ENCODE measurements at places on chromosomes 5 and 9. TPM values are rescaled to one million over a fixed set of nuclear protein-coding genes. Genes with fewer than 3 reads are reported as not detected.

Gene FGF10
- total RNA-seq = not detected

Gene FGD3
- 0.20 TPM for total RNA-seq

Gene UBE2B
- 46.3 TPM for total RNA-seq

Gene FSTL4
- total RNA-seq = 0.39 TPM

Gene PCDHB9
- total RNA-seq = 0.10 TPM

Gene GPRIN1
- 16.9 TPM for total RNA-seq

Gene NRG2
- total RNA-seq = 0.42 TPM

Gene C6
- not detected for total RNA-seq

Gene FOXD1
- 30.9 TPM for total RNA-seq

Gene HNRNPAB
- 140 TPM for total RNA-seq

Gene CYFIP2
- total RNA-seq = 1.2 TPM

Gene TMEM232
- 0.32 TPM for total RNA-seq

Gene AGXT2
- not detected for total RNA-seq

Gene FRMD3
- 0.10 TPM for total RNA-seq

Gene DRD1
- not detected for total RNA-seq

Gene C9orf50
- total RNA-seq = not detected

DNA sequence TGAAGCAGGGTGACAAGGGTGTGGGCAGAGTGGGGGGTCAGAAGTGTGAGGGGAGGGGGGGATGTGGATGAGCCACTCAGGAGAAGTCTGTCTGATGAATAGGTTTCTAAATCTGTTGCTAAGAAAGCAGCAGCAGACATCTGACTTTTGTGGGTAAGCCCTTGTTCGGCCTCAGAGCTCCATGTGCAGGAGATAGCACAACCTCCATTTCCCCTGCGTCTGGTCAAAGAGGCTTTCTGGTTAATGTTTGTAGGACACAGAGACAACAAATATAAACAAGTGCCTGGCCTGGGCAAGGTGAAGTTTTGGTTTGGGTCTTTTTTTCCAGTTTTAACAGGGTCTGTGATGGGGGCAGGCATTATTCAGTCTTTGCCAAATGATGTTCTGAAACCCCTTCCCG is 57.0 kb upstream of the GNE start:
- no peak for DNase-seq

DNA sequence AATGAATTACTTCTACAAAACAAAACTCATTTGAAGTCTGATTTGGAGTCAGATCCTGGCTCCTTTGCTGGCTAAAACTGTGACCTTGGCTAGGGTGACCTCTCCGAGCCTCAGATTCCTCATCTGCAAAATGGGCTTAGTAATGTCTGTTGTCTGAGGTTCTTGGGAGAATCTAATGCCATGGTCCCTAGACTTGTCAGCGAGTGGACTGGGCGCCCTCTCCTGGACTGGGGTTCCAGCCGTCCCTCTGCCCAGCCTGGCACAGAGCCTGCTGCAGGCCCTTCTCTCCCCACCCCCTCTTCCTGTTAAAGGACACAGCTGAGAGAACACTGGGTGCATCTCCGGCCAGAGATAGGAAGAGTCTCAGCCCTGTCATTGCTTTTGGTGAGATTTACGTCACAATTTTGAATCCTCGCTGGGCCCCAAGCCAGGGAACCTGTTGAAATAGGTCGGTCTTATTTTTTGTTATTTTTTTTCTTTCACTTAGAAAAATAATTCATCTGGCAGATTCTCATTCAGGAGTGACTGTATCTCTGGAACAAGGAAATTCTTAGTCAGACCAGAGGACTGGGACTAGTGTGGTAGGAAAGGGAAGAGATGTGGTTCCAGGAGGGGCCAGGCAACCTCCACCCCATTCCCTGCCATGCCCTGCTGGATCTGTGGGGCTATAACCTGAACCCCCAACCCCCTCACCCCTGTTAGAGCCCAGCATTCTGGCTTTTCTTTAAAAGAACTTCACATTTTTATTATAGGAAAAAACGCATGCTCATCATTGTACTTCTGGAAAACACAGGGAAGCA is 48.2 kb upstream of the RPL26L1 start:
- DNase-seq = no peak

DNA sequence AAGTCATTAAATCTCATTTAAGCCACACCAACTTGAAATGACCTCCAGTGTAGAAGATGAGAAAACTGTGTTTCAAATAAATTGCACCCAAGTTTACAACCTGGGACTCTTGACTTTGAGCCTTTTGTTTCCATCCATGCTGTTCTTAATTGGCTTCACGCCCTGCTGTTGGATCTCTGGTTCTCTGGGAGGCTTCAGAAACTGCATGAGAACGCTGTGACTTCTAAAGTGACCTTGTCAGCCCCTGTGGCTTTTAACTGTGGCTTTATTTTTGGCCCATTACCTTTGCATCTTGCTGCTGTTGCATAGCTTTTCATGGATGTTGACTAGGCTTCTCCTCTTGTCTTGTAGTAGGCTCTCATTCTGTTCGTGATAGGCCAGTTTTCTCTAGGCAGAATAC is 29.3 kb downstream of the TNFAIP8 start:
- no peak for DNase-seq

DNA sequence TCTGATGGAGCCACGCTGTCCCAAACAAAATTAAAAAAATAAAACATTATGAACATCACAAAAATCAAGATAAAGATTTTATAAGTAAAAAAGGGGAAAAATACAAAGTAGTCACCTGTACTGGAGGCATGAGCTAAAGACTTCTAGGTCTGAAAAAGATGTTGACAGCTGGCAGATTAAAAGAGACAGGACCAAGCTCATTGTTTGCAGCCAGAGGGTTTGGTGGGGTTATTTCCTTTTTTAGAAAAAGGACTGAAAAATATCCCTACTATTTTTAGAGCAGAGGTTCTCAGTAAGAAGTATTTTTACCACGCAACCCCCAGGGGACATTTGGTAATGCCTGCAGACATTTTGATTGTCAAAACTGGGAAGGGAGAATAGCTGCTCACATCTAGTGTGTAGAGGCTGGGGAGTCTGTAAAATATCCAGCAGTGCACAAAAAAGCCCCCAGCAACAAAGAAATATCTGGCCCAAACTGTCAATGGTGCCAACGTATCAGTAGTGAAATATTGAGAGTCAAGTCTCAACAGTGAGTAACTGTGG is 353.4 kb downstream of the TLE1 start:
- DNase-seq = no peak

GRCh38 chr5:135977375-135977928 is 22.7 kb upstream of the LECT2 start:
- DNase-seq = peak; percentile 64

GRCh38 chr9:131119600-131119999 is 5.8 kb upstream of the NUP214 start:
- no peak for DNase-seq

DNA sequence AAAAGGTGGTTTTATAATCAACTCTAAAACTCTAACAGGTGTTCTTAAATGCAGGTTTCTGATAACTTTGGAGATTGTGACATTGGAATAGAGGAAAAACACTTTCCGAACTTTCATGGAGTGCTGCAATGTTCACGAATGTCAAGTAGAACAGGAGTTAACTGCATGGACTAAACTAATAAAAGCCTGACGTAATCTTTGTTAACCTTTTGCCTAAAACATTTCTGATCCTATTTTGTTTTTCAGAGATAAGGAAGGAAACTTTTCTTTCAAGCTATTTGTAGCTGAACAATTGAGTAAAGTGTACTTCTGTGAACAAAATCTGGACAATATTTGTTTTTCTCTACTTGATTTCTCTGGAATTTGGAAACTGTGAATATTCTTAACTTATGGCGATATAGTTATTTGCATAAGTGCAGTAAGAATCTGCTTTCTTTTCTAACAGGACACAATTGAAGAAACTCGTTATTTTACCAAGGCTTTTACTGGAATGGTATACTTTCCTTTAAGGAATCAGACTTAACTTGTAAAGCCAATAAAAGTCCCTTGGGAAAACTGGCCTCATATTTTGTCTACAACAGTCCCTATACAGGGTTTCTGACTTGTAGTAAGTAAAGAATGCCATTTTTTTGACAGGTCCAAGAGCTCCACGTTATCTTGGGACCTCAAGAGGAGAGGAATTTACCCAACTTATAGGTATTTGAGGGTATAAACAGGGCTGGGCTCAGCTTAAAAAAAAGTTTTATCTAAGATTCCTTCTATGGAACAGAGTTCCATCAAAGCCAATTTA is 154.7 kb downstream of the NXNL2 start:
- no peak for DNase-seq

DNA sequence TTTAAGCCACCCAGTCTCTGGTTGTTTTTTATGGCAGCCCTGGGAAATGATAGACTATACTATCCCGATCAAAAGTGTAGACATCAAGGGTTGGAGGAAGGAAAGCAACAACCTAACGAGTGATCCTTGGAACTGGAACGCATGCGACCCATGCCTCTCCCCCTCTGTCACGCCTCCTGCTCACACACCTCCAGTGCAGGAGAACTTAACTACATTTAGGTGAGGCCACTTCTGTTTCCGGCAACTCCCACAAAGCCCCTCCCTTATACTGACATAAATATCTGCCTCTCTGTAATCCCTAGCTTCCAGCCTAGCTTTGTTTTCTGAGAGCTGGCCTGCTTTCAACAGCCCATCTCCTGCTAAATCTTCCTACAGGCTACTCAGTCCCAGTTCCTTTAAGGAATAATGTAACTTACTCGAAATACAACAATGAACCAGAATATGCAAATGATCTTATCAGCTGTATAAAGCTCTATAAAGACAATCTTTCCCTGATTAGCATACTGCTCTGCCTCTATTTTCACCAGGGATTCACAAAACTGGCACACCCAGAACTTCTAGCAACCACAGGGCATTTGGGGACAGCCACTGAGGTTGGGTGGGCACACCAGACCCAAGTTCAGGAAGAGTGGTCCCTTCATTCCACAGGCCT is 73.9 kb downstream of the GABBR2 start:
- no peak for DNase-seq

DNA sequence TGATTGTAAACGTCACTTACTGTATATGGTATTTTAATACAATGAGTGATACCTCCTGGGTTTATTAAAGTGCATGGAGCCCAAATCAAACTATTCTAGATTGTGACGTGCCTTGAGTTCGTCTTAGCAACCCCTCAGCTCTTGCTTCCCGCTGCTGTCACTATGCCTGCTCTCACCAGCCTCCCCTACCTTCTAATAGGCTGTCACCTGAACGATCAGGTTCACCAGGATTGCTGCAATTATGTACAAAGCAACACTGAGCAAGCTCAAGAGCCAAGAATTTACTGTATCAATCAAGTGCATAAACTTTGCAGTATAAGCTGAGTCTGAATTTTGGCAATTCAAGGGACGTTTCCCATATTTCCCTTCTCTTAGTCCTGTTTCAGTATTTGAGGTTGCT is 3.0 kb downstream of the LECT2 start:
- DNase-seq = no peak

- no peak for DNase-seq
Observed at GRCh38 chr5:103910786-103911185, 348.2 kb upstream of the NUDT12 start.

- DNase-seq = no peak
Observed at GRCh38 chr9:121386442-121387175, 16.6 kb upstream of the STOM start.

DNA sequence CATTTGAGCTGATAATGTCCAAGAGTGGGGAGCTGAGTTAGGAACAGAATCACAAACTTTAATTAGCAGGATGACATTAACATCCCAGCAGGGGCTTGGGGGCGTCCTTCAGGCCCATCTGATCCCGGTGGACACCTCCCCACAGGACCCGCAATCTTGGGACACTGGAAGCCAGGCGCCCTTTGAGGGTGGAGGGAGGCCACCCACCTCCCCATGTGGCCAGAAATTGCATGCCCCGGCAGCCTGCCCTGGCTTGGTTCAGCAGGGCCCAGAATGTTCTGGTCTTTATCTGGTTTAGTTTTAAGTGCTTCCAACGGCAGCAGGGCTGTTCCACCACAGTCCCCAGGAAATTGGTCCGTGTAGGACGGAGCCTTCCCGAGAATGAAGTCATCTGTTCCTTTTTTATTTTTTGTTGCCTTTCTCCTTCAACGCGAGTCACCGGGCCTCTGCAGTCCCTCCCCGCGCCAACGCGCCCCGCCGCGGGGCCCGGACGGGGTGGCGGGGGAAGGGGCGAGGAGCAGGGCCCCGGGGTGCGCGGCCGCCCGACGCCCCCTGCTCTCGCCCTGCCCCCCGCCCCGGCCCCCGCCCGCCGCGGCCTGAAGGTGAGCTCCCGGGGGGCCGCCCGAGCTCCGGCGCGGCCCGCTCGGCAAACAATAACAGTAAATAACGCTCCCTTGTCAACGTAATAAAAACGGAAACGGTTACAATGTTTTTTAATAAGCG is 207.9 kb downstream of the C9orf50 start:
- DNase-seq = no peak

GRCh38 chr5:154945695-154946301 is 4.9 kb downstream of the MRPL22 start:
- no peak for DNase-seq

DNA sequence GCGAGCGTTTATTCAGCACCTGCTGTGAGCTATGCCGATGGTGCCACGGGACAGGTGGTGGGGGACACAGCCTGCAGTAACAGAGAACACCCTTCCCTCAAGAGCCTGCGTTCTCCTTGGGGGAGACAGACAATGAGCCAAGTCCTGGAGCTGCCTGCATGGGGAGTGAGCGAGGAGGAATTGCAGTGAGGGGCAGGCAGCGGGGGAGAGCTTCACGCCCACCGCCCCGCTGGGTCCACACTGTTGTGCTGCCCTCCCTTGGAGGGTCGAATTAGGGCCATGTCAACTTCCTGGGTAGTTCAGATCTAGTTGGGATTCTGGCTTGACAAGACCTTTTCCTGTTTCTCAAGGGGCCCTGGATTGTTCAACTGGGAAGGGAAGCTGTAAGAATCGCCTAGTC is 55.5 kb upstream of the N4BP3 start:
- no peak for DNase-seq

DNA sequence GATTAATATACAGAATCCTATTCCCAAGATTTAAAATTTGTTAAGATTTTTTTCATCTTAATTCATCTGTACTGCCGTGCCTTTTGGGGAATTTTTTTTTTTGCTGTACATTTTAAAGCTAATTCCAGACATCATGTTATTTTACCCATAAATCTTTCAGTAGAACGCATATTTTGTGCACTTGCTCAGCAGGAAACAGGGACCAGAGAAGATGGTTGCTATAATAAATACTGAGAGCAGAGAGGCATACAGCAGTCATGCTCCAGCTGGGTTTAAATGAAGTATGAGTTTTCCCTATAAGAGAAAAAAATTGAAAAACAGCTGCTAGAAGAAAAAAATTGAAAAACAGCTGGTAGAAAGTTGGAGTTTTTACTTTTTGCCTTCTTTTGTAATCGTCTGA is 196.9 kb upstream of the PUM3 start:
- DNase-seq = no peak

GRCh38 chr9:32554107-32554506 is 1.7 kb upstream of the TOPORS start:
- DNase-seq = no peak

DNA sequence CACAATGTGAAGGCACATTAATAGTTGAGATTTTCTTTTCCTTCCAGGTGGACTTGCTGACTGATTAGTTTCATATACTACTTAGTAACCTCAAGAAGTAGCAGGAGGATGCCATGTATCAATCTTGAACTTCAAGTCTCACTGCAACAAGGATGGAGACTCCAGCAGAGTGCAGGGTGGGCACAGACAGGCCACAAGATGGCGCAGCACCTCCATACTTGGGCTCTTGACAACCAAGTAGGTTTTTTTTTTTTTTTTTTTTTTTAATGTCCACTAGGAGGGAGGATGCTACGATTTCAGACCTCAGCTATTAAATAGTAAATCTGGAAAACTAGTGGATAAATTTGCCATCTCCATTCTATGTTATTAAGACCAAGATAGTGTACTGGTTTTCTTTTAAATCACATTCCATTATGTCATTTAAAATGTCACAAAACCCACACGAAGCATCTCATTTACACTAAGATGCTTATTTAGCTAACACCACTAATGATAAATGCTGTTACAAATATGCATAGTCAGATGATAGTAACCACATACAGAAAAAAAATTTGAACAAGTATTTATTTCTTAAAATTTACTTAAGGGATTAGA is 58.6 kb downstream of the IL6ST start:
- no peak for DNase-seq
